ENCODE measurements at places on chromosomes 11 and 22.
A peak's percentile ranks its signal among the peaks of the same experiment; 100 is the strongest.

GRCh38 chr22:29727131-29727523 lies 7.3 kb downstream of the CABP7 start:
- DNase-seq, result no peak

GRCh38 chr11:61164606-61165424 lies 3.6 kb upstream of the VPS37C start:
- peak; percentile 75 for DNase-seq

- DNase-seq, result no peak
These were observed 274.2 kb downstream of the FAM76B start for GRCh38 chr11:95515371-95515770.

DNA sequence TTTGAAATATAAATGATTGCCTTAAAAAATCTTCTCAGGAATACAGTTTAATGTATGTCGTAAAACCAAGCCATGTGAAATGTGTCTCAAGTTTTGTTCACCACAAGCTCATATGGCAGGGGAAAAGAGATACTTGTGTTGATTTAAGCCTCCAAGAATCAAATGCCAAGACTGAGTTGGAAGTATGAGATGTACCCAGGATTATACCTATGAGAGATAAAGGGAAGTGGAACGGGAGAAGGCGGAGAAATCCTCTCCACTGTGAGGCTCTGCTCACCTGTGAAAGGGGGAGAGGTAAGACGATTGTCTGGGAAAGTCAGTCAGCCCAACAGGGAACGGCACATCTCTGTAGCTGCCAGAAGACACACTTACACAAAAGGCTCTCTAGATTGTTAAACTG lies 124.8 kb downstream of the TRPC6 start:
- DNase-seq, result no peak

- no peak for DNase-seq
These were observed 2.7 kb upstream of the RTN4RL2 start for GRCh38 chr11:57457643-57458023.

DNA sequence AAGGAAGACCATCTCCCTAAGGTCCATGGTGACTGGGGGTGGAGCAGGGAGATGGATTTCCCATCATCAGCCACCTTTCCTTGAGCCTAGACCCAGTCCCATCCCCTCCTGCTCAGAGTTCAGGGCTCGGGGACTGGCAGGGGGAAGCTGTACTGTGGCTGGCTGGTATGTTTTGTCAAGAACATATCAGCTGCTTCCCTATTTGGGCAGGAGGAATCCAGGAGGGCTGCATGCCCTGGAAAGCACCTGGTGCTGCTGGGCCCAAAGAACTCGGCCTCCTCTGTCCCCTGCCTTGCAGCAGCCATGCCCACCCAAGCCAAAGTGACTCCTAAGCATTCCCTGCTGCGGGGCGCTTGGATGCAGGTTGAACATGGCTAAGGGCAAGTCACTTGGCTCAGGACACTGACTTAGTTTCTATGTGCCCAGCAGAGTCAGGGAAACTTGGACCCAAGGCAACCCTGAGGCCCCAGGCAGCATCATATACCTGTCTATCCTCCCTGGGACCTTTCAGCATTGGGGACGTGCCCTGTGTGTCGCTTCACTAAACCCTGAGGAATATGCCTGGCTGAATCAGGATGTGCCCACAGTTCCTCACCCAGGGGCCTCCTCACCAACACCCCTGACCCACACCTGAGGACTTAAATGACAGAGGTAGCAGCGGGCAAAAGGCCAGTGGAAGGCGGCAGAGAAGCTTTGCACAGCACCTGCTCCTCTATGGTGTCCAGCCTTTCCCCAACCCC lies 43.1 kb downstream of the BUD13 start:
- no peak for DNase-seq

DNA sequence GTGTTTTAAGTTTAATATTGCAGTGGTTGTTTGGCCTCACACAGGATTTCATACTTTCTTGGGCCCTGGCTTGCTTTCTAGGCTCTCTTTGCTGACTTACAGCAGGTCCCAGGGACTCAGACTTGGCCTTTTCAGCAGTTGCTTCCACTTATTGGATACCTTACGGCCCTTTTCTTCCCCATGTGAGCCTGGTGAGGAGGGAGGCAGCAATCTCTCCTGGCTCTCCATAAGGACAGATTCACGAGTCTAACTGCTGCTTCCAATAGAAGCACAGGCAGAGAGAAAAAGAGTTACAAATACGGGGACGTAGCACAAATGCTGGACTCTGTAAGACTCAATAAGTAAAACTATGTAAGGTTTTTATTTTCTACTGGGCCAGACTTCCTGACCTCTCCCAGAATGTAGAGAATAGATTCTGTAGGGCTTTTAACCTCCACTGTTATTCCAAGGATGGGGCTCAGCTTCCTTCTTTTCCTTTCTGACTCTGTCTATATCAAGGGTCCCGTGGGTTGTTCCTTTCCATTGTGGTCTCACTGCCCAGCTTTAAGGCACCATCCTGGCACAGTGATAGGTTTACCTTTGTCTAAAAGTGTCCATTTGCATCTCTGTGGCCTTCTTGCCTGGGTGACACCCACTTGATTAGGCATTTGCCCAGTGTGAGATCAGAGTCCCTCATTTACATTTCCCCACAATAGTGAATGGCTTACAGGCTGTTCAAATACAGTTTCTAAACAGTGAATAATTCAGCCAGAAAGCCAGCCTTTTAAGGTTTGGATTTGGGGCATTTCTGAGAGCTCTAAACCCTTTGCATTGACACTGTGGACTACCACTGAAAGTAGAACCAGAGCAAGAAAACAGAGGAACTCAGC lies 92.8 kb downstream of the RASSF10 start:
- no peak for DNase-seq
